ENCODE measurements at places on chromosomes 4 and X.

DNA sequence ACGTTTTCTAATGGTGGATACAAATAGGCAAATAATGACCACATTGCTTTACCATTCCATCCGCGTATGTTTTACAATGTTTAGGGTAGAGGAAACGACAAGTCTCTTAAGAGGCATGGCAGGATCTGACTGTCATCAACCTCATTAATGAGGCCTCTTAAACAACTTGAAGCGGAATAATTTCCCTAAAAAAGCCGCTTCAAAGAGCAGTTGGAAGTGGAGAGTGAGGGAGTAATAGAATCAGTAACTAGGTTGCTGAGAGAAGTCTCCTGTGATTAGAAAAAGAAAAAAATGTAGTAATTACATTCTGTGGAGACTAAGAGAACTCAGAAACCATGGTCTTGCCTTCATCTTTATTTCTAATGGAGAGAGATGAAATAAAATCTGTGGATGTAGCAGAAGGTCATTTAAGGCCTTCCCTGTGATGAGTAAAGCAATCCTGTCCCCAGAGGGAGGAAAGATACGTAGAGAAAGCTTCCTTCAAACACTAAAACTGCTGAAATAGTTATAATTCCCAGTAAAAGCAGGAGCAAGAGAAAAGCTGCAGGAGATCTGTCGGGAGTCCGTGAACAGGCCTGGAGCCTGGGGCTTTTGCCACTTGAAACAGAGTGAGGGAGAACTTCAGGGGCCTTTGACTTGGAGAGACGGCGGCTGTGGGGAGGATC, 11.1 kb upstream of the SEPSECS start:
- no peak for DNase-seq

DNA sequence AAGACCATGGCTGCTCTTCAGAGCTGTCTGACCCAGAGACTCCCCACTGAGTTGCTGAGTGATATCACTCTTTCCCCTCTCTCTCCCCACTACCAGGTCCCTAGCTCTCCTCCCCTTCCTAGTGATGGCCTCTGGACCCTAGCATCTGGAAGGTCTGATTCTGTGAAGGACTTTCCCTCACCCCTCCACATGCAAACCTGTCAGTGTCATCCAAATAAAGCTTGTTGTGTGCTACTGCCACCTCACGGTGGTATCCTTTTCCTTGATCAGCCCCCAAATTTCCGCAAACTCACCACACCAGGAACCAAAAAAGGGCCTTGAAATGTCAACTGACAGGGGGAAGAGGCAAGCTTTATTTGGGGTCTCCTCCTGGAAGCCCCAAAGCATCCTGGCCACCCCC, 500.2 kb downstream of the IDS start:
- DNase-seq, result no peak

DNA sequence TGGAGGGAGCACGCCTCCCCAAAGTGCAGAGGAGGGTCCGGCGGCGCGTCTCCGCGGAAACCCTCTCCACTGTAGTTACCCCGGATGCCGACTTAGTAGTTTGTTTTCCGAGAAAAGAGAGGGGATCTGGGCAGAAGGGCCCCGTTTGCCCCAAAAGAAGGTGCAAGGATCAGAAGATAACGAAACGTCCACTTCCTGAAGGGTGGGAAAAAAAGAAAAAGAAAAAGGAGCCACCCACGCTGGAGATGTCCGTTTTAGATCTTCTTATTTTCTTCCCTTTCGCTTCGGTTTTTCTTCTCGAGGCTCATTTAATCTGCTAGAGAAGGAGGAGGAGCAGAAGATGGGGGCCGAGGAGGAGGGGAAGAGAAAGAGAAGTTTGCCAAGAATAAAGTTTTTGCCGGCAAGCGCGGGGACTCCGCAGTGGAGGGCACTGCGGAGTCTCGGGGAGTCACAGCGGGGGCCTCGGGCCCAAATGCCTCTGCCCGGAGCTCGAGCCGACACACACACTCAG, 517 bp downstream of the LEF1 start:
- no peak for DNase-seq

DNA sequence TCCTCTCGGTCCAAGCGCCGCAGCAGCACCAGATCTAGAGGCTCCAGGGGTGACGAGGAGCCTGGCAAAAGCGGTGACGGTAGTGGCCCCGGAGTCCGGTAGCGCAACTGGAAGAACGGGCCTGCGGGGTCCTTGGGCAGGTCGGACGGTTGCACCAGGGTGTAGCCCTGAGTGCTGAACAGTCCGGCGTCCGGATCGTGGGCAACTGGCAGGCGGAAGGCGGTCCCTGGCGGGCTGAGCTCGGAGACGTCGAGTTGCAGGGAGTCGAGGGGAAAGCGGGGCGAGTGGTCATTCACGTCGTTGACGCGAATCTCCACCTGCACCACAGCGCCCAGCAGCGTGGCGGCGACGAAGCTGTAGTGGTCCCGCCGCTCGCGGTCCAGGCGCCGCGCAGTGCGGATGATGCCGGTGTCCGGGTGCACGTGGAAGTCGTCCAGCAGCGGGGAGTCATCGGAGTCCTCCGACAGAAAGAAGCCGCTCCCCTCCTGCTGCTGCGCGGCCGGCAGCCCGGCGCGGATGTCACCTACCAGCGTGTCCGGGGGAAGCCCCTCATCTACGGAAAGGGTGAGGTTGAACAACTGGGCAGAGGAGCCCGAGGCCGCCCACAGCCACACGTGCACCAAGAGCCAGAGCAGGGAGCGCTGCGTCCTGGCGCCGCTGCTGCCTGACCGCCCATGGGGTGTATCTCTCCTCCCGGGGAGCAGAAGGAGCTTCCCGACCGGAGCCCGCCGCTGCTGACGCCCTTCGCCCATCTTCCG, 837 bp downstream of the DCHS2 start:
- DNase-seq, result peak; percentile 9

- DNase-seq, result no peak
These were observed 207.7 kb downstream of the STIM2 start for GRCh38 chr4:27068151-27068867.

DNA sequence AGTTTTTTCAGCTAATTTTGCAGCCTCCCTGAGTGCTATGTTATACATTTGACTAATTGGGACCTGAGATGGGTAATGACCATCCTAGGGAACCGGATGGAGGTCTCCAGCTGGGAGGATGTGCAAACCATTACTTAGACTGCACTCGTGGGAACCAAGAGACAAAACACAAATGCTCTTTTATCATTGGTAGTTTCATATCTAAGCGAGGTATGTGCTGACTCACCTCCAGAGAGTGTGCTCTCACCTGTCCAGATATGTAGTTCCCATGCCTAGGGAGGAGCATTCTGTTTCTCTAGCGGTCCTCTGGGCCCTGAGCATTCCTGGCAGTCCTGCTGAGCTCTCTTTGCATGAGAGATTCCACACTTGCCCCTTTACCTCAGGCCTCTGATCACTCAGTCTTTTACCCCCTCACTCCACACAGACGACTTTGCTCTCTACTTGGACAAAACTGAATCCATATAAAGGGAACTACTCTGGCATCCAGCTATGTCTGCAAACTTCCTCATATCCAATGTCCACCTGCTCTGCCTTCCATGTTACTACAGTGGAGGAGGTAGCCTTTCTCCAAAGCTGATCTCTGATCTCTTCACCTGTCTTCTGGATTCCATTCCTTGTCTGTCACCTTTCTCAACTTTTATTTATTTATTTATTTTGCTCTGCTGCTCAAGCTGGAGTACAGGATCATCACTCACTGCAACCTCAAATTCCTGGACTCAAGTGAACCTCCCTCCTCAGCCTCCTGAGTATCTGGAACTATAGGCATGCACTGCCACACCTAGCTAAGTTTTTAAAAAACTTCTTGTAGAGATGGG, 88.4 kb downstream of the LRP2BP start:
- no peak for DNase-seq

DNA sequence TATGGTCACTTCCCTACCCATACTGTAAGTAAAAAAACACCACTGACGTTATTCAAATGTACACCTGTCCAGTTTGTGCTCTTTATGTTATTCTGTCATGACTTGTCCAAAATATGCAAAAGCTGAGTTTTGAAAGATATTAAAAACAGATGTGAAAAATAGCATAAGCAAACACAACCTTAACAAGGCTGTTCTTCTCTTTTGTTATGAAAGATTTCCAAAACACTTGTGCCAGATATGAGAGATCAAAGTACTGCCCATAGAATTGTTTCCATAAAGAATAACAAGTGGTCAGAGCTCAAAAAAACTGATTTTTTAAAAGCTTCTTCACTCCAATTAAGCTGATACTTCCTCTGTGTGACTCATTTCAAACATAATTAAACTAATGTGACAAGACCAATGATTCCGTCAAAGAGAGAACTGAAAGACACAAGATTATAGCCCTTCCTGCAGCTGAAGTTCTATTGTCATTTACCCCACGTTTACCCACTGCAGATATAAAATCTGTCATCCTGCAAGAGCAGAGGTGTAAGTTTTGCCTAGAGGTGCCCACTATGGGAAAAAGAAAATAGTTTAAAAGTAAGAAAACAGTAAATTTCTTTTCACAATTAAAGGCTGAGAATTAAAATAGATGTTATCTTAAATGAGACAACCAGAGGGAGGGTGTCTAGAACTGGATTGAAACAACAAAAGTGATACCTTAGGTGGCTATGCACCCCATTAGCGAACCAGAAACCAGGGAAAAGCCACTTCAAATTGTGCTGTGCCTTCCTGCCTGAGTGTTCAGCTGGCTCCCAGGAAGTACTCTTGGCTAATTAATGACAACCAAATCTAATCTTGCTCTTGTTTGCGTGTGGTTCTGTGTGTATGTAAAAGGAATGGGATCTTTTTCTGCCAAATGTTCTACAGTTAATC, 30.1 kb downstream of the RASSF6 start:
- no peak for DNase-seq

- no peak for DNase-seq
These were observed 557.6 kb downstream of the SPRY1 start for GRCh38 chr4:123954220-123954619.

DNA sequence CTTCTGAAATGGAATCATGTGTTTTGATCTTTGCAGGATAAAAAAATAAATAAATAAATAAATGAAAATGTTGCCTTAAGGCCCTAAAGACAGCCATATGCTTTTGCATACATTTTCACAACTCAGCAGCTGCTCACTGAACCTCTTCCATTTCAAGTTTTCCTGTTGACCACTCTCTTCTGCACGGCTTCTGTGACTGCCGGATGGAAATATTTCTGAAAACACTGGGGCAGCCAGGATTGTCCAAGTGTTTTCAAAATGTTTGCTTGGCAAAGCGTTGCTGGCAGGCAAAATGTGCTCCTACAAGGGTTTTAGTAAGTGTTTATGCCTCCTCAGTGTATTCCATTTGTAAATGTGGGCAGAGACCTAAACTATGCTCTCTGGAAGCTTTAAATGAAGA, 208.1 kb upstream of the IL1RAPL1 start:
- no peak for DNase-seq
